ENCODE measurements at places on chromosomes 7 and 10.
A peak's percentile ranks its signal among the peaks of the same experiment; 100 is the strongest.

GRCh38 chr7:22402250-22402649 lies 45.3 kb upstream of the RAPGEF5 start:
- no peak for DNase-seq

GRCh38 chr7:520503-521161 lies 986 bp upstream of the PDGFA start:
- peak; percentile 80 for DNase-seq

GRCh38 chr7:82562716-82563404 lies 119.3 kb upstream of the CACNA2D1 start:
- no peak for DNase-seq

DNA sequence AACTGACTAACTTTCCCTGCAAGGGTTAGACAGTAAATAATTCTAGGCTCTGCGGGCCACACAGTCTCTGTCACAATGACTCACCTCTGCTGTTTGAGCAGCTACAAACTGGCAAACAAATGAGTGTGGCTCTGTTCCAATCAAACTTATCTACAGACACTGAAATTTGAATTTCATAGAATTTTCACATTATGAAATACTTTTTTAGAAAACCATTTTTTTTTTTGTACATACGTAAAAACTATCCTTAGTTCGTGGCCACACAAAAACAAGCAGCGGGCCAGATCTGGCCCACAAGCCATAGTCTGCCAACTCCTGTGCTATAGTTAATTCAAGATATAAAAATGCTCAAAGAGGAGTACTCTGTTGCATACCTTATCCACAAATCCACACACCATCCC lies 32.6 kb downstream of the PIP4K2A start:
- DNase-seq, result no peak

- no peak for DNase-seq
Observed at GRCh38 chr10:44399659-44400451, 15.0 kb upstream of the CXCL12 start.

DNA sequence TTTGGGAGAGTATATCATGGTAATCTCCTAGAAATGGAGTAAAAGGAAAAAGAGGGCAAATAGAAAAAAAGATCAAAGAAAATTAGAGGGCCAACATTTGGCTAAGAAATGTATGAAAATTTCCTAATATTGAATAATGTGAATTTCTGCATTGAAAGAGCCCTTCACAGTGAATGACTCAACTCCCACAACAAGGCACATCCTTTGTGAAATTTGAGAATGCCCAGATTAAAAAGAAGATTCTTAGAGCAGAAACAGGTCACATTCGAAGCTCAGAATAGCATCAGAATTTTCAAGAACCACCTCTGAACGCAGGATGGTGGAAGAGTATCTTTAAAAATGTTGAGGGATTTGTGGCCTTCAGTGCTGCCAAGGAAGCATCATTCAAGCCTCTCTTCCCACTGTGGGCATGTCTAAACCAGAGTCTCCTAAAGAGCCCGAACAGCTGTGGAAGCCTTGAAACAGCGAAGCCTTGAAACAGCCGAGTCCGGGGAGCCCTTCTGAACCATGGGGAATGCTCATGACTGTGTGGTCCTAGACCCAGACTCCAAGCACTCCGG lies 43.6 kb downstream of the GUSB start:
- no peak for DNase-seq

- no peak for DNase-seq
Observed at GRCh38 chr7:134545918-134546317, 3.0 kb upstream of the AKR1B15 start.

- no peak for DNase-seq
Observed at GRCh38 chr7:24829787-24830186, 72.5 kb upstream of the GSDME start.

GRCh38 chr10:63642808-63643207 lies 121.6 kb downstream of the REEP3 start:
- no peak for DNase-seq

GRCh38 chr7:46450425-46450824 lies 529.4 kb upstream of the IGFBP3 start:
- DNase-seq, result no peak

GRCh38 chr7:1170741-1171501 lies 10.9 kb upstream of the ZFAND2A start:
- DNase-seq, result no peak

- DNase-seq, result no peak
Observed at GRCh38 chr10:3133948-3134347, 38.6 kb downstream of the PITRM1 start.

- no peak for DNase-seq
Observed at GRCh38 chr7:47804767-47805545, 143.3 kb downstream of the PKD1L1 start.

- DNase-seq, result no peak
Observed at GRCh38 chr7:142859829-142860228, 5.0 kb downstream of the EPHB6 start.

DNA sequence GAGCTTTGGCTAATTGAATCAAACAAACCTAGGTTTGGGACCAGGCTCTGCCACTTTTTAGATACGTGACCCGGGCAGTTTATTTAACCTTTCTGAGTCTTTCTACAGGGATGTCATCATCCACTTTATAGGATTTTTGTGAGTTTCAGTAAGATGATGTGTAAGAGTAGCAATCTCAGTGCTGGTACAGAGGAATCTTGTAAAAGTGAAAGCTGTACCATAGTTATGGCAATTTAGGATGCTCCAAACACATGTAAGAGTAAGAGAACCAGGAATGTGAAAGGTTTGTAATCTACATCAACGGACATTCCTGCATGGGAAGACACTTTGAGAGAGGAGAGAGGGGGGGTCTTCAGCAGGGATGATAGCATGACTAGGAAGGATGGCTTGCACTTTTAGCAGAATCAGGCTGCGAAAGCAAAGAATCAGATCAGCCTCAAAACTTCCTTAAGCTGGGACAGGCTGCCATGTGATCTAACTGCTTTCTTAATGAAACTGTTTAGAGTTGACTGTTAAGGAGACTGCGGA lies 968 bp downstream of the NOLC1 start:
- no peak for DNase-seq
